ENCODE measurements at places on chromosomes 6 and 20. TPM values are rescaled to one million over a fixed set of nuclear protein-coding genes. Genes with fewer than 3 reads are reported as not detected.

DNA sequence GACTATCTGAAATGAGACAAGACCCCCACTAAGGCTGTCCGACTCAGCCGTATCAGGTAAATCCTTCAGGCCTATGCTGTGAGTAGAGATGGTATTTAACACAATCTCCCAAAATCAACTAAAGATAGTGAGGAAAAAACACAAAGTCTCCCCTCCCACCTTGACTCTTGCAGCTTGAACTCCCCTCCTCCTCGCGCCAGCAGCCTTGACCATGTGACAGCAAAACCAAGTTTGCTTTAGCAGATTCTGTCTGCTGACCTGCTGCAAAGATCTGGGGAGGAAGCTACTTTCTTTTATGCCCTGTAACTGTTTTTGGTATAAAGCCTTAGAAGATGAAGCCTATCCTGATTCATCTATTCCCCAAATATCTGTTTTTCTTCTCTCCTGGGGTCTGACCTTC lies 509.5 kb downstream of the CDH26 start:
- no peak for DNase-seq

Gene ZBTB46
- total RNA-seq: 17.9 TPM

- peak; percentile 78 for DNase-seq
Observed at GRCh38 chr20:36886859-36887751, 11.2 kb downstream of the TLDC2 start.

Gene WFDC13
- not detected for total RNA-seq

Gene C6orf118
- 0.57 TPM for total RNA-seq

GRCh38 chr6:105372849-105373182 lies 30.1 kb downstream of the PREP start:
- no peak for DNase-seq

- DNase-seq: no peak
Observed at GRCh38 chr6:112591329-112591728, 244.2 kb downstream of the RFPL4B start.

- DNase-seq: peak; percentile 34
Observed at GRCh38 chr20:40687384-40688128, 1.5 kb downstream of the MAFB start.

DNA sequence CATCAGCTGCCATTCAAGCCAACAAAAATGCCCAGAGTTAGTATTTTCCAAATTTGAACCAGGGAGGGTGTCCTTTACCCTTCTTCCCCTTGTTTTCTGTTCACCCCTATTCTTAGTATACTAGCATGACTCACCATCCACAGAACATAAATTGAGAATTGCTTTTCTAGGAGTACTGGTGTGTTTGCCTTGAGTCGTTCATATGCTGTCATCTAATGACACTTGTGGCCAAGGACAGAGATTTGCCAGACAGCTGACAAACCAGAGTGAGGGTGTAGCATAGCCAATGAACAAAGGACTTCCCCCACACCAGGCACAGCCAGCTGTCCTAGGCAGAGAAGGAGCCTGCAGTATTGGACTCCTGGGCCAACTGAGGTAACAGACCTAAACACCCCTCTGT lies 62.2 kb downstream of the FILIP1 start:
- no peak for DNase-seq

GRCh38 chr6:153511896-153512496 lies 380.9 kb upstream of the RGS17 start:
- no peak for DNase-seq

GRCh38 chr6:69456086-69456485 lies 340.7 kb downstream of the LMBRD1 start:
- DNase-seq: no peak

- DNase-seq: no peak
Observed at GRCh38 chr6:84263557-84263956, 36.1 kb upstream of the CEP162 start.

Gene UBE2C
- total RNA-seq: not detected

Data from ovary (tissue), 10 donors.